Stimulated activated CD4-positive, alpha-beta T cell treated with anti-CD3 and anti-CD28 coated beads, Interleukin-4, amount 100 ng/mL, for 1 hour (primary cell): ENCODE measurements at places on chromosomes 5 and 9.

DNA sequence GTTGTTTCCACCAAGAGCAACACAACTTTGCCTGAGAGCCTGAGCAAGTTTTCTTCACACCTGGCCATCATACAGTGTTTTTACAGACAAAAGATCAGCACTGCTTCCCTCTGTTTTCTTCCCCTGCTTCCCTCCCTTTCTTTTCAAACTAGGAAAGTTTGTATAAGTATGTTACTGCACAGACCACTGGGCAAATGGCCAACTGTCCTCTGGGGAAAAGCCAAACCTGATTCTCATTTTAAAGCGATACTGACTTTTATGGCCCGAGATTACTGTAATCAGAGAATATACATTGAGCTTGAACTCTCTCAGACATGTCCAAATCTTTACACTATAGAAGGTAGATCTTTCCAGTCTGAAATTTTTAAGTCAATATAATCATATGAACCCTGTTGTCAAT, 415.0 kb downstream of the NFIB start:
- DNase-seq = no peak

GRCh38 chr5:80399526-80400239, 8.2 kb upstream of the ZFYVE16 start:
- DNase-seq = no peak

DNA sequence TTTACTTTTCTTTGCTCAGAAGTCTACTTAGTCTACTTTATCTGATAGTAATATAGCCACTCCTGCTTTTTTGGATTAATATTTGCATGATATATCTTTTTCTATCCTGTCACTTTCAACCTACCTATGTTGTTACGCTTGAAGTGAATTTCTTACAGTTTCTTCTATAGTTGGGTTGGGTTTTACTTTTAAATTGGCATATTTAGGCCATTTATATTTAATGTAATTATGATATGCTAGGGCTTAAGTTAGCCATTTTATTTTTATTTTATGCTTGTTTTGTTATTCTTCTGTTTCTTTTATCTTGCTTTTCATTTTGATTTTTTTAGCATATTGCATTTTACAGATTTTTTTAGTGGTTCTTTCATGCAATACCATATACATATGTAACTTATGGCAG, 164.7 kb downstream of the AOPEP start:
- DNase-seq = no peak

DNA sequence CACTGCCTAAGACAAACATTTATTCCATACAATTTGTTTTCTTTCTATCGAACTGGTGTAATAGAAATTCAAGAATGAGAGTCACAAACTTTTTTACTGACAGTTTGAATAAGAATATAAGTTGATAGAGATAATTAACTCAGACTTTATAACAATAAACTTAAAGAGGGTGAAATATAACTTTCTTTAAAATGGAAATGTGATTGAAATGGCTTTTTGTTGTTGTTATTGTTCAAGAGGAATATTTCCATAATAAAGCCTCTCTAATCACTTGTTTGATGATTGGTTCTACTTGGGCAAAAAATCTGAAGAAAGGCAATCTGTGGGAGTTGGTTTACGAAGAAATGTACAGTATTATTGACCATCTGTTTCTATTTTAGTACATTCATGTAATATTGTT, 79.3 kb downstream of the ST8SIA4 start:
- DNase-seq = no peak

- DNase-seq = no peak
These were observed 21.4 kb upstream of the TRMT10B start for GRCh38 chr9:37732086-37732741.

GRCh38 chr5:22710660-22711059, 142.5 kb downstream of the CDH12 start:
- DNase-seq = no peak
